ENCODE measurements at places on chromosomes 1 and 21.
A peak's percentile ranks its signal among the peaks of the same experiment; 100 is the strongest.

- no peak for DNase-seq
Measured at GRCh38 chr1:110214454-110215404, 4.6 kb downstream of the KCNC4 start.

DNA sequence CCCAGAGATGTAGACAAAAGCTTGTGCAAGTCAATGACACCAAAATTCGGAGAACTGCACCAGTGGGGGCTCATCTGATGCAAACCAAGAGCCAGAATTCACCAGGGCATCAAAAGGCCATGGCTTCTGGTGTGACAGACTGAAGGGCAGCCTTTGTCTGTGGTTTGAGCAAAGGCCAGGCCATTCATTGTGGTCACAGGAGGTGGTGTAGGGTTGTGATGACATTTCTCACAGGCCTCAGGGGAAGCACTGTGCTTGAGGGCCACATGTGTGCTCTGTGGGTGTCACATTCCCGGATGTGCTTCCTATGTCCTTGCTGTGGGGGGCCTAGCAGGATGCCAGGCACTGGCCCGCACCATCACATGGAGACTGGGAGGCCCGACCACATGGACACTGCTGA is 22.5 kb upstream of the KCNE1 start:
- peak; percentile 25 for DNase-seq

GRCh38 chr1:179798864-179799516 is 55.9 kb downstream of the FAM163A start:
- DNase-seq = no peak

DNA sequence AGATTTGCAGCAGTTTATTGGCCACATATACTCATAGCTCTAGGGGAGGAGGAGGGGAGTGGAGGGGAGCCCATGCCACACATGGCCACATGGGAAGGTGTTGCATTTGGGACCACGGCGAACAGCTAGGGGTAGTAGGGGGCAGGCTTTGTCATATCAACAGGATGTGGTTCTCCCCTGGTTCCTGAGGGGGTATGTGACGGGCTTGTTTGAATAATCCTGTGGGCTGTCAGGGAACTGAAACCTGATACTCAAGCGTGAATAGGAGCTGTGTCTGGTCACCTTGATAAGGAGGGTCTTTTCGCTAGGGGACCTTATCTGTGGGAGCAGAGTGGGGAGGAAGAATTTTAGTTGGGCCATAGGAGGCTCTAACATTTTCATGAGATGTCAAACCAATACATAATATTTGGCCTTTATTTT is 264.7 kb downstream of the CTH start:
- DNase-seq = no peak

GRCh38 chr1:69221524-69221923 is 346.2 kb upstream of the LRRC7 start:
- no peak for DNase-seq

DNA sequence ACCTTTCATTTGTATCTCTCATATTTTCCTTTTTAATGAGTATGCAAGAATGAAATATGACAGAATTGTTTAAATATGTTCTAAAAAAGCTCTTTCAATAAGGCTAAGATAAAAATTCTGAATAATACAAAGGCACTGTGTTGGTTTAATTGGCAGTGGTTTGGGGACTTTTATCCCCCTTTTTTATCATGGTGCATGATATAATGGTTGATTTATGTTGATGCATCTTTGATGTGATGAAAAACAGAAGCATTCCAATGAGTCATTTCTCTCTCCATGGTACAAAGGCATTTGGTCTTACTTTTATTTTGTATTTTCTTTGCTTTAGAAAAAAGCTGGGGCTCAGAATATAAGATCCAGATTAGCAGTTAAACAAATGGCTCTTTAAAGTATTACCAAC is 127.2 kb upstream of the GREM2 start:
- DNase-seq = no peak

- no peak for DNase-seq
Measured at GRCh38 chr1:100353988-100354387, 1.7 kb downstream of the CDC14A start.

DNA sequence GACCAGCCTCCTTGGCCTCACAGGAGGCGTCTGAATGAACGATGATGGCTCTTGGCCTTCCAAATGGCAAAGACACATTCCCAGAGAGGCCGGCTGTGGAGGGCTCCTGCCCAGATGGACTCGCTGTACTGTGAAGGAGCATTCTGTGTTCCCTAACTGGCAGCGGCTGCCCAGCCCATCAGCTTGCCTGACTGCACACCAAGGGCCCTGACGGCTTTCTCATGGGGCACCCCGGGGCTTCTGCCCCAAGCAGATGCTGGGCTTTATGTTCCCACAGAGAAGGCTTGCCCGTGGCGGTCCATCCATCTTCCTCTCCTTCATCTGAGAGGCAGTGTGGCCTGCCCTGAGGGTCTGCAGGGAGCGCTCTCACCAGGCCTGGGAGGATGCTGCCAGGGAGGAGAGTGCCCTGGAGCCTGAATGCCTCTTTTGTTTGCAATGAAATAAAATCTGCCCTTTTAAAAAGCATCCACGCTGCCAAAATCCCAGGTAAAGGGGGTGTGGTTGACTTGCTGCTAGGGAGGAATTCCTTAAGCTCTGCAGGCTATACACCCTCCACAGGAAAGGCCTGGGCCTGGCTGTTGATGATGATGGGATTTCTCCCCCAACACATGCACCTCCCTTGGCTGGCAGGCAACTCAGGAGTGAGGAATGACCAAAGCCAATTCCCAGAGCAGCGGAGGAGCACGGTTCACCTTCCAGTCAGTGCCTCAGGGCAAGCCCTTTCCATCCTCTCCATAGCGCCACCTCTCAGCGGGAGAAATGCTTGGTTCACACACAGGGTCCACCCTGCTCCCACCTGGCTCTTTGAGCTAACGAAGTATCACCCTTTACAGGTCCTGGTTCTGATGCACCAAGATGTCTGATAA is 84.6 kb upstream of the SSX2IP start:
- no peak for DNase-seq

GRCh38 chr1:195886000-195886399 is 722.2 kb downstream of the KCNT2 start:
- DNase-seq = no peak

DNA sequence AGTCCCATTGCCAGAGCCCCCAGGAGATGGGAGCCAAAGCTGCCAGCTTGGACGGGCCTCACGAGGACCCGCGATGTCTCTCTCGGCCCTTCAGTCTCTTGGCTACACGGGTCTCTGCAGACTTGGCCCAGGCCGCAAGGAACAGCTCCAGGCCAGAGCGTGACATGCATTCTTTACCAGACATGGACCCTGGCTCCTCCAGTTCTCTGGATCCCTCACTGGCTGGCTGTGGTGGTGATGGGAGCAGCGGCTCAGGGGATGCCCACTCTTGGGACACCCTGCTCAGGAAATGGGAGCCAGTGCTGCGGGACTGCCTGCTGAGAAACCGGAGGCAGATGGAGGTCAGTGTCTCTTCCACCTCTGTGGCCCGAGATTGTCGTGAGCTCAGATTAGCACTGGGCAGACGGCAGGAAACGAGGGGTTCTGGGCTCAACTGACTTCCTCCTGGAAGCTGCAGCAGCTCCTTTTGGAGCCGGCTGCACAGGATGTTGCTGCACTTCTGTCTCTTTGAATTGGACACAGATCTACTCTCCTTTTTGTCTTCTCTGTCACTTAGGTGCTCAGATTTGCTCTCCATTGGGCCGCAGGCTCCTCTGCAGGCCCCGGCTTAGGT is 68.0 kb downstream of the DISC1 start:
- no peak for DNase-seq

DNA sequence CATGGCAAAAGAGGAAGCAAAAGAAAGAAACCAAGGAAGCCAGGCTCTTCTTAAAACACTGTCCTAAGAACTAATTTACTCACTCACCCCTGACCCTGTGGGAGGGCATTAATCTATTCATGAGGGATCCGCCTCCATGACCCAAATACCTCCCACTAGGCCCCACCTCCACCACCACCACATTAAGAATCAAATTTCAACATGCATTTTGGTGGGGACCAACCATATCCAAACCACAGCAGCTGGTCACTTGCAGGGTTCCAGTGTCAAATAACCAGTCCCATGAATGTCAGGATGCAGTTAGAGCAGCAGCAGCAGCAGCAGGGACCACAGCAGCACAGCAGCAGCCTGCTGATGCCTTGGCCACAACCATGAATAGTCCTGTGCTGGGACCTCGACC is 83.8 kb downstream of the ZC3H11B start:
- DNase-seq = no peak

GRCh38 chr1:67687198-67687545 is 2.2 kb downstream of the GADD45A start:
- no peak for DNase-seq

DNA sequence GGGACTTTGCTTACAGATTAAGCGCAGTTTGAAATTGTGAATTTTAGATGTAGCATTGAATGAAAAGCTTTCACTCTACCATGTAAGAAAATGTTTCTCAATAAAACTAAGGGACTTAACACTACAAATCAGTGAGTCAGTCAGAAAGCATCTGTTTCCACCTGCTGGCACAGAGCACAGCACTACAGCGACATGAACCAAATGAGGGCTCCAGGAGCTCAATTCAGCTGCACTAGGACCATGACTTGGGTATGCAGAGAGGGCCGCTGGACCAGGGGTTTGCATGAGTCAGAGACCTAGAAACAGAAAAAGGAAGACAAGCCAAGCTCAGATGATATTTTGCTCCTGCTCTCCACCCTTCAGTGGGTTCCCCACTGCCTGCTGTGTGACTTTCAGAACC is 5.2 kb downstream of the SUSD4 start:
- DNase-seq = no peak

- DNase-seq = peak; percentile 12
Measured at GRCh38 chr1:155729031-155729898, 40.4 kb downstream of the DAP3 start.

DNA sequence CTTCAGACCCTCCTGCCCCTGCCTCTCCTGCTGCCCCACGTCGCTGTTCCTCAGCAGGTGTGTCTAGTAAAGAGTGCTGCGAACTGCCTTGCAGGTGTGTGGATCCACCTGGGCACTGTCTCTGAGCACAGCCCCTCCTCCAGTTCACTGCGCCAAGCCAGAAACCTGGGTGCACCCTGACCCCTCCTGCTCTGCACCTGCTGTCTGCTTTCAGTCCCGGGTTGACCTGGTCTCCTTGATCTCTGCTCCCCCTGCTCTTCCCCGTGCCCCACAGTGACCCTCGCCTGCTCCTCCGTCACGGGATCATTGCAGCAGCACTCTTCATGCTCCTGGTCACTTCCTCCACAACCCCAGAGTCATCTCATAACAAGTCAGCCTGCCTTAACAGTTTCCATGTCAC is 6.5 kb downstream of the A3GALT2 start:
- DNase-seq = no peak

Measured in skeletal muscle cell (primary cell).